Natural killer cell treated with Interleukin-12 subunit alpha and Interleukin-12 subunit beta and Interleukin-15 and Interleukin-18, amount 100 ng/mL, for 72 hours (primary cell): ENCODE measurements at places on chromosomes 11 and 22. TPM values are rescaled to one million over a fixed set of nuclear protein-coding genes. Genes with fewer than 3 reads are reported as not detected.

GRCh38 chr11:1333091-1333772 is 23.8 kb upstream of the TOLLIP start:
- no peak overlapping the region for H3K4me3 ChIP-seq
- DNase-seq: no peak
- peaks cover 8% of the 10 kb centered on the region for H3K36me3 ChIP-seq
- peaks cover 19% of the 10 kb centered on the region for H3K4me1 ChIP-seq

Gene EEF1G
- total RNA-seq: 1,016 TPM

GRCh38 chr11:118924591-118925585 is 838 bp downstream of the BCL9L start:
- H3K4me1 ChIP-seq: peaks cover 59% of the 10 kb centered on the region
- H3K27me3 ChIP-seq: no peaks in the 10 kb centered on the region
- H3K27ac ChIP-seq: peak overlapping the region; percentile 86
- DNase-seq: no peak

- no peak for DNase-seq
- H3K27me3 ChIP-seq: no peaks in the 10 kb centered on the region
- peaks cover 53% of the 10 kb centered on the region for H3K36me3 ChIP-seq
Observed at GRCh38 chr11:57417056-57417455, 9.9 kb downstream of the SLC43A3 start.

DNA sequence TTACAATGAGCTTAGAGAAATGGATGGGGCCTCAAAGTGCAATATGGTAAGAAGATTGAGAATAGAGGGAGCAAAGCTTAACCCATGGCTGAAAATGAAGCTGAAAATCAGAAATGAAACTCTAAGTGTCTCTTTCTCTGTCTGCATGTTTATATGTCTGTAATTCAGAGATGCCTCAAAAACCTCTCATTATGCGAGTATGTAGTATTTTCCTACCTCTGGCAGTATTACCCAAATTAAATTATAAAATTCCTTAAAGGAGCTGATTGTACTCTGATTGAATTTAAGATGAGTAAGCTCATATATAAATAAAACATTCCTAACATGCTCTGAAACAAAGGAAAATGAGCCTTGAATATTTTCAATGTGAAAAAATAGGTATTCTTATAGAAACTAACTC is 39.8 kb upstream of the PRSS23 start:
- DNase-seq: no peak
- H3K4me1 ChIP-seq: no peaks in the 10 kb centered on the region
- H3K27ac ChIP-seq: no peak overlapping the region
- no peak overlapping the region for H3K4me3 ChIP-seq

Gene HBB
- not detected for total RNA-seq

DNA sequence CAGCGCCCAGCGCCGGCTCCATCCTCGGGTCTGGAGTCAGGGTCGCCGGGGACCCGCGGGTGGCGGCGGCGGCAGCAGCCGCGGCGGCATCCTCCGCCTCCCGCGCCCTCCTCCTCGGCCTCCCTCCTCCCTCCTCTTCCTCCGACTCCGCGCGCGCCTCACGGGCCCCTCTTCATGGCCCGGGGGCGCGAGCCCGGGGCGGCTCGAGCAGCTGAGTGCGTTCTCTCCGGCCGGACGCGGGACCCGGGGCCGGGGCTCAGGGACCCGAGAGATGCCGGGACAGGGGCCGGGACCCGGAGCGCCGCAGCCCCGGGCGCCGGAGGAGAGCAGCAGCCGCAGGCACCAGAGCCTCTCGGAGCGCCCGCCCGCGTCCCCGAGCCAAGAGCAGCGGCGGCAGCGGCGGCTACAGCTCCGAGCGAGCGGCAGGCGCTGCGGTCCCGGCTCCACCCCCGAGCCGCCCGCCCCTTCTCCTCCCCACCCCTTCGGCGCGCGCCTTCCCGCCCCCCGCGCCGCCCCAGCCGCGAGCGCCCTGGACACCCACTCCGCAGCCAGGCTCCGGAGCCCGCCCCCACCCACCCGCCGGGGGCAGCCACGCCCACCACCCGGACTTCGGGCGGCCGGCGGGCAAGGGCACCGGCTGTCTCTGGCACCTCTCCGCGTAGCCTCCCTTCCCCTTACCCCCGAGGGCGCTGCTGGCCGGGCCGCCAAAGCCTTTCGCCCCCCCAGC is at the start of gene CHST1:
Gene CHST1, minus strand, starts transcription at position 417 of the 727 bp plus-strand sequence. CDS start 14,699 bp downstream, outside the sequence.
- H3K27me3 ChIP-seq: peaks cover 47% of the 10 kb centered on the region
- no peak within 1 kb of the TSS for H3K27ac ChIP-seq
- H3K36me3 ChIP-seq: no peaks in the 10 kb centered on the region

DNA sequence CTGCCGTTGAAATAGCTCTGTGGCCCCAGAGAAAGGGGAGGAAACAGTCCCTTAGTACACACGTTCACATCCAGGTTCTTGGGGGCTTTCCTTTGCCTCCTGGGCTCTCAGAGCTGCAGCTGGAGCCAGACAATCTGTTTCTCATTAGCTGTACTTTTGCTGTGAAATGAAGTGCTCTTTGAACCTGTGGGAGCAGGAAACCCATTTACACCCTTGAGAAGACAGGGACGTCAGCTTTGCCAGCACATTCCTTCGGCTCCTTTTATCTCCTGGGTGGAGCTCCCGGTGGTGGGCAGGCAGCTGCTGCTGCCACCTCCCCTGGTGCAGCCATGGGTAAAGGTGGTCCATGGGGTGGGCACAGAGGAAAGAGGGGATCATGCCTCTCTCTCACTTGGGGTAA is 80.6 kb upstream of the TIMP3 start:
- peaks cover 23% of the 10 kb centered on the region for H3K4me1 ChIP-seq
- H3K4me3 ChIP-seq: no peak overlapping the region
- peaks cover 13% of the 10 kb centered on the region for H3K36me3 ChIP-seq
- no peak overlapping the region for H3K27ac ChIP-seq
- no peak for DNase-seq
- H3K27me3 ChIP-seq: peaks cover 16% of the 10 kb centered on the region

- no peak overlapping the region for H3K4me3 ChIP-seq
- H3K4me1 ChIP-seq: no peaks in the 10 kb centered on the region
- no peak for DNase-seq
Observed at GRCh38 chr11:42319921-42320320, 860.5 kb upstream of the LRRC4C start.

GRCh38 chr11:82671451-82671850 is 62.2 kb downstream of the FAM181B start:
- H3K36me3 ChIP-seq: no peaks in the 10 kb centered on the region
- no peak overlapping the region for H3K27ac ChIP-seq
- no peaks in the 10 kb centered on the region for H3K4me1 ChIP-seq
- no peak for DNase-seq
- no peak overlapping the region for H3K4me3 ChIP-seq

DNA sequence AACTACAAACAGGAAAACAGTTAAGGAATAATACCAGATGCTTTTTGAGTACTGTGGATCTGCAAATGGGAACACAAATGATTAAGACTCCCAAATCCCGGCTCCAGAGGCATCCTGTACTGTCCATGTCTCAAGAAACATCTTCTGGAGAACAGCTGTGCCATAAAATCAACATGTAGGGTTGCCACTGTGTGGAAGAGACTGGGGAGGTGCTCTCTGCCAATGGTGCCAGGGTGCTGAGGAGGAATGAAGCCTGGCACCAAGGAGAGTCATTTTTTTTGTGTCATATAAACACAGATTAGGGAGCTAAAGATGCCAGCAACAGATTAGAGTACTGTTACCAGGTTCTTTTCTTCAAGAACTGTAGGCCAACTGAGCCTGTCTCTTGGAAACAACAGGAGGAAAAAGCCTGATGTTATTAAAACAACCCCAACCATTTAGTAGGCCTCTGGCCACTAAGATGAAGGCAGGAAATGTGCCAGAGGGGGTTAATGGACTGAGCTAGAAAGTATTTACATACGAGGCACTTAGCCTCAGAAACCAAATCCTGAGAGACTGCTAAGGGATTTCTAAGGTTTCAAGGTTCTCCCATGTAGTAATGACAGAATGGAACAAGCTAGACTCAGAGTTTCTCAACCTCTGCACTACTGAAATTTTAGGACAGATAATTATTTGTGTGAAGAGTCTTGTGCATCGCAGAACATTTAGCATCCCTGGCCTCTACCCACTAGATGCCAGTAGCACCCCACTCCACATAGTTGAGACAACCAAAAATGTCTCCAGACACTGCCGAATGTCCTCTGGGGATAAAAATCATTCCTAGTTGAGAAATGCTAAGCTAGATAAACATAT is 54.6 kb upstream of the CHRM4 start:
- peak overlapping the region; percentile 21 for H3K27ac ChIP-seq
- peaks cover 18% of the 10 kb centered on the region for H3K4me1 ChIP-seq
- H3K36me3 ChIP-seq: peaks cover 4% of the 10 kb centered on the region
- H3K4me3 ChIP-seq: no peak overlapping the region

GRCh38 chr11:12377106-12377823 is at the start of gene PARVA:
Gene PARVA (plus strand): TSS chr11:12377571. CDS start chr11:12377648, 77 bp downstream.
- DNase-seq: no peak
- no peak within 1 kb of the TSS for H3K27ac ChIP-seq
- no peaks in the 10 kb centered on the region for H3K36me3 ChIP-seq
- peaks cover 2% of the 10 kb centered on the region for H3K4me1 ChIP-seq
- H3K27me3 ChIP-seq: peaks cover 50% of the 10 kb centered on the region

- peak overlapping the region; percentile 57 for H3K4me3 ChIP-seq
- peaks cover 49% of the 10 kb centered on the region for H3K4me1 ChIP-seq
- H3K27me3 ChIP-seq: no peaks in the 10 kb centered on the region
Observed at GRCh38 chr11:13550761-13551160, 55.0 kb upstream of the PTH start.

GRCh38 chr11:44430140-44430539 is 120.2 kb upstream of the ALX4 start:
- H3K4me1 ChIP-seq: no peaks in the 10 kb centered on the region
- peaks cover 56% of the 10 kb centered on the region for H3K27me3 ChIP-seq
- H3K27ac ChIP-seq: no peak overlapping the region

- peaks cover 9% of the 10 kb centered on the region for H3K27me3 ChIP-seq
- H3K36me3 ChIP-seq: no peaks in the 10 kb centered on the region
- H3K4me3 ChIP-seq: no peak overlapping the region
- H3K4me1 ChIP-seq: no peaks in the 10 kb centered on the region
Observed at GRCh38 chr11:111406589-111406988, 27.5 kb upstream of the POU2AF1 start.

Gene NLRP14
- not detected for total RNA-seq

- H3K4me1 ChIP-seq: no peaks in the 10 kb centered on the region
- no peak overlapping the region for H3K27ac ChIP-seq
- H3K36me3 ChIP-seq: peaks cover 8% of the 10 kb centered on the region
- DNase-seq: no peak
- H3K4me3 ChIP-seq: no peak overlapping the region
- H3K27me3 ChIP-seq: no peaks in the 10 kb centered on the region
Observed at GRCh38 chr11:92954003-92954402, 15.4 kb upstream of the MTNR1B start.

Gene CDC42BPG
- total RNA-seq: 0.59 TPM

DNA sequence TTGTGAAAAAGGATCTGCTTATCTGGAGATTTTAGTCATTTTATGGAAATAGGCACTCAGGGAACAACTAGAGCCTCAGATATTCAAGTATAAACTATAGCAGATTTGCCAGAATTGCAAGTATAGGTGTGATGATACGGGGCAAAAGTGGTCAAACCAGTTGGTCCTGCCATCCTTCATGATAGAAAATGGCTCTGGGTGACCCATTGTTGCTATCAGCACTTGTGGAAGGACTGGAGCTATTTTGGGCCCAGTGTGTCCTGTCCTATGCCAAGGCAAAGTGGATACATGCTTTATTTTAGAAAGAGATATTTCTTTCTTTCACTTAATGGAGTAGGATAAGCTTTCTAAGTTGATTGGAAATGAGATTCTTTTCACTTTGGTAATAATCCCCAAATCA is 85.2 kb downstream of the PPP6R3 start:
- H3K36me3 ChIP-seq: peaks cover 28% of the 10 kb centered on the region
- H3K4me1 ChIP-seq: peaks cover 75% of the 10 kb centered on the region
- no peaks in the 10 kb centered on the region for H3K27me3 ChIP-seq
- H3K27ac ChIP-seq: no peak overlapping the region
- no peak overlapping the region for H3K4me3 ChIP-seq

- peaks cover 28% of the 10 kb centered on the region for H3K4me1 ChIP-seq
- H3K27me3 ChIP-seq: peaks cover 11% of the 10 kb centered on the region
- no peak overlapping the region for H3K27ac ChIP-seq
- DNase-seq: no peak
Observed at GRCh38 chr11:119697445-119697844, 31.6 kb downstream of the NECTIN1 start.

Gene USP2
- not detected for total RNA-seq

GRCh38 chr11:43969543-43969942 is 27.1 kb downstream of the C11orf96 start:
- peaks cover 2% of the 10 kb centered on the region for H3K36me3 ChIP-seq
- no peak for DNase-seq
- H3K27me3 ChIP-seq: peaks cover 30% of the 10 kb centered on the region
- H3K4me1 ChIP-seq: no peaks in the 10 kb centered on the region
- no peak overlapping the region for H3K4me3 ChIP-seq

DNA sequence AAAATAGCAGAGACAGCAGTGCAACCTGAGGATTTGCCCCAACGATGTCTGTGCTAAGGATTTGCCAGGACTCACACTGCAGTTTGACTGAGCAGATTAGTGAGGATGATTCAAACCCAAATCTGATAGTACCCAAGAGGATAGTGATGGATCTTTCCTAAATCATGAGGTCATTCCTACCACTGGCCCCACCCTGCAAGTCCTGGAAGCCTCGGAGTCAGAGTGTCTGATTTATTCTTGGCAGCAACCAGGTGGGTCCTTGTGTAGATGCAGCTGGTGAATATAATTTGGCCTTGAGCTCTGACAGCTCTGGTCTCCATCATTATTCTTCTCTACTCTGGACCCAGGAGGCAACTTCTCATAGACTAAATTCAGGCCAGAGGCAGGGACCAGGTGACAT is 179.3 kb upstream of the RAG2 start:
- no peak overlapping the region for H3K27ac ChIP-seq
- H3K36me3 ChIP-seq: no peaks in the 10 kb centered on the region
- H3K4me1 ChIP-seq: no peaks in the 10 kb centered on the region
- no peak for DNase-seq

DNA sequence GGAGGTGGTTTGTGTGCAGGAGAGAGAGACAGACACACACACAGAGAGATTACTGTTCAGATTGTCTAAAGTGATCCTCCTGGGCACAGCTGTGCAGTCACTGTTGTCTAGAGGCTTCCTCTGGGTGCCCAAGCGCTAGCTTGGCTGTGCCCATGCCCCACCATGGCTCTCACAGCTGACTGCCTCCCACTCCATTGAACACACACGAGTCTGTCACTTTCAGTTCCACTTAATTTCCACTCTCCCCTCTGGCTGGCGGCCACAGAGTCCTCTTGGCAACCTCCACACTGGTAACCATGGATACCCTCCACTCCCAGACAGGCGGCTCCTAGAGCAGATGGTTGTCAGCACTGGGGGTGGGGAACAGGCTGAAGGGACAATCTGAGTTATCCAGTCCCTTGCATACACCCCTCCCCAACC is 29.1 kb downstream of the MAP6 start:
- no peak for DNase-seq
- H3K4me1 ChIP-seq: no peaks in the 10 kb centered on the region
- H3K27ac ChIP-seq: no peak overlapping the region
- H3K27me3 ChIP-seq: peaks cover 39% of the 10 kb centered on the region
